ENCODE measurements at places on chromosomes 12 and 14. TPM values are rescaled to one million over a fixed set of nuclear protein-coding genes. Genes with fewer than 3 reads are reported as not detected.
A peak's percentile ranks its signal among the peaks of the same experiment; 100 is the strongest.

Gene BCL2L14
- total RNA-seq = not detected

DNA sequence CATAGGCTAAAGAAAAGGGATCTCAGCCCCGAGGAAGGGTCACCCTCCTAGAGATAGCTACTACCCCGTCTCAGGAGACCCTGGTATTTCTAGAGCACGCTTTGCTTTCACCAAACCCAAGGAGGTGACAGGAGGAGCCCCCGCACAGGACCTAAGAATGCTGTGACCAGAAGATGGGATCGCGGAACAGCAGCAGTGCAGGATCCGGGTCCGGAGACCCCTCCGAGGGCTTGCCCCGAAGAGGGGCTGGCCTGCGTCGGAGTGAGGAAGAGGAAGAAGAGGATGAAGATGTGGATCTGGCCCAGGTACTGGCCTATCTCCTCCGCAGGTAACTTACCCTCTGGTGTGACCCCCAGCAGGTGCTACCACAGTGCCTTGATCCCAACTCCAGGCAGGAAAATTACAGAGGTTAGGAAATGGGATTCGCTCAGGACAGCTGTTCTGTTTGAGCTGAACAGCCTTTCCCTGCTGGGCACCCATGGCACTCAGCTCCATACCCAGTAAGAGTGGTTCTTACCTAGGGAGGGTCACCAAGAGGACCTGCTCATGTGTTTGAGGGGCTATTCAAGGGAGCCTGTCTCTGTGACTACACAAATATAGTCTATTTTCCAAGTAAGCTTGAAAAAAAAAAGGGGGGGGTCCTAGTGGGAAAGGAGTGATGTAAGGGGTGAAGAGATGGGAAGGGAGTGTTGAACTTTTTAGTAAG lies 826 bp upstream of the NRL start:
- H3K27me3 ChIP-seq = no peaks in the 10 kb centered on the region
- H3K4me3 ChIP-seq = peak overlapping the region; percentile 93
- H3K4me1 ChIP-seq = peaks cover 16% of the 10 kb centered on the region
- H3K36me3 ChIP-seq = peaks cover 34% of the 10 kb centered on the region
- peak overlapping the region; percentile 99 for H3K27ac ChIP-seq

DNA sequence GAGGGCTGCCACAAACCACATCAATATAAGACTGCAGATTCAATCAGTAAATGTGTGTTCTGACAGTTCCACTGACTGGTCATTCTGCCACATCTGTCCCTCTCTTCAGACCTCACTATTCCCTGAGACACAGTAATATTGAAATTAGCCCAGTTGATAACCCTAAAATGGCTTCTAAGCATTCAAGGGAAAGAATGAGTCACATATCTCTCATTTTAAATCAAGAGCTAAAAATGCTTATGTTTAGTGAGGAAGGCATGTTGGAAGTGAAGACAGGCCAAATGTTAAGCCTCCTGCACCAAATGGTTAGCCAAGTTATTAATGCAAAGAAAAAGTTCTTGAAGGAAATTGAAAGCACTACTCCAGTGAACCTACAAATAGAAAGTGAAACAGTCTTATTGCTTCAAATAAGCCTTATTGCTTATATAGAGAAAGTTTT lies 24.5 kb upstream of the KIF21A start:
- H3K36me3 ChIP-seq = no peaks in the 10 kb centered on the region
- no peak overlapping the region for H3K4me3 ChIP-seq
- no peaks in the 10 kb centered on the region for H3K27me3 ChIP-seq
- no peak overlapping the region for H3K27ac ChIP-seq
- DNase-seq = no peak
- no peaks in the 10 kb centered on the region for H3K4me1 ChIP-seq

DNA sequence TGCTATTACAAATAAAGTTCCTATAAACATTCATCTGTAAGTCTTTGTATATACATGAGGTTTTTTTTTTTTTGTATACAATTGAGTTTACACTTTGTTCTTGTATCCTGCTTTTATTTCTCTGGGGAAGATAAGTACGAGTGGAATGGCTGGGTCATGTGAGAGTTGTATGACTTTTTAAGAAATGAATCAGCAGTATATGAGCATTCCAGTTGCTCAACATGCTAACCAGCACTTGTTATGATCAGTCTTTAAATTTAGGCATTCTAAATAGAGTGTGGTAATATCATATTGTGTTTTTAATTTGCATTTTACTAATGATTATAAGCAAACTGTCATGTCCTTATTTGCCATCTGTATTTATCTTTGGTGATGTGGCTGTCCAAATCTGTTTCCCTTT lies 44.7 kb upstream of the AMIGO2 start:
- DNase-seq = no peak
- no peaks in the 10 kb centered on the region for H3K36me3 ChIP-seq
- no peak overlapping the region for H3K27ac ChIP-seq

Gene FBLN5
- total RNA-seq = 19.6 TPM

Gene HAL
- total RNA-seq = 0.59 TPM

Gene NUDT14
- 25.5 TPM for total RNA-seq

Gene ACOT4
- total RNA-seq = 0.78 TPM

DNA sequence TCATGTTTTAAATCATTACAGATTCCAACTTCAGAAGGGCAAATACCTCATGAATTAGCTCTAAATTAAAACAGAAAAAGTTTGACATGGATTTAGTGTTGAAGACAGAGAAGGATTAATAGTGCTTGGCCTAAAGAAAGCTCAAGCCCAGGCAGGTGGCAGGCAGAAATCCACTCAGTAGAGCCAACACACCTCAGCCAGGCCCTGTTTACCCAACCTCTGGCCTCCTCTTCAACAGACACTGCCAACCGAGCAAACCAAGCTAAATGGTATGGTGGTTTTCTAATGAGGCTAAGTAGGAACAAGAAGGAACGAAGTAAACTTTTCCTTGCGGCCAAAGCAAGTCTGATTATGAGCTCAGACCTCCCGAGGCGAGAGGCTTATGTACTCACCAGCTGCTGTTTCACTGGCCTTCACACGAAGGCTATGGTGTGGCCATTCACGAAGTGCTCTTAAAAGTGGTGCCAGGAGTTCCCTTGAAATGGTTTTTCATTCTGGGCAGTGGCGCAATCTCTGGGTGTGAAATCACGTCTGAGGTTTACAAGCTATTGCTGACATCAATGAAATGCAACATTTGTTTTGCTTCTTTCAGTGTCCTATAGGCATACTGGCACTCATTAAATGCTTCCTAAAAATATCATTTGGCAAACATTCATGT lies 124.1 kb upstream of the LGR5 start:
- no peaks in the 10 kb centered on the region for H3K27me3 ChIP-seq
- no peak overlapping the region for H3K4me3 ChIP-seq
- H3K27ac ChIP-seq = no peak overlapping the region
- H3K4me1 ChIP-seq = no peaks in the 10 kb centered on the region
- no peaks in the 10 kb centered on the region for H3K36me3 ChIP-seq

DNA sequence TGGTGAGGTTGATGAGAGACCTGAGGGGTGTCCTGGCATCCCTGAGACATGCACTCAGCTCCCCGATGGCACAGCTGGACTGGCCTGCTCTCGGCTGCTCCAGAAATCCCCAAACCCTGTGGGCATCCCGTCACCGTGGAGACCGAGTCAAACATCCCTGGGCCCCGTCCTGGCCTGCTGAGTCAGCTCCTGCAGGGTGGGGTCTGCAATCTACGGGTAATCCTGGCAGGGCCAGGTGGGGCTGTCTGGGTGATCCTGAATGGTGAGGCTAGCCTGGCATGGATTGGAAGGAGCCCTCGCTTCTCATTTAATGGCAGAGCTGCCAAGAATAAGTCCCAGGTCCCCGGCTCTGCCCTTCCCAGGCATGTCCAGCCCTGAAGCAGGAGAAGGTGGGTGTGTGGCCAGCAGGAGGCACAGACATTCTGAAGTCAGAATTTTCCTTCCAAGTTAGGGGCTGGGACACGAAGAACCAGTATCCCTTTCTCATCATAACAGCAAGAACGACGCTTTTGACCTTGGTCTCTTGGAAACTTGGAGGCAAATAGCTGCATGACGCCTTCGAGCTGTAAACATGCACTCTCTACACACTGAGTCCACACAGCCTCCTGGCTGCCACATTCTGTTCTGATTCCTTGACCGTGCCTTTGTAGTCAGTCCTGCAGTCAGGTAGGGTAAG lies 17.7 kb upstream of the SERPINA4 start:
- no peak overlapping the region for H3K27ac ChIP-seq
- peaks cover 2% of the 10 kb centered on the region for H3K27me3 ChIP-seq
- H3K4me1 ChIP-seq = no peaks in the 10 kb centered on the region
- DNase-seq = no peak
- H3K4me3 ChIP-seq = no peak overlapping the region

DNA sequence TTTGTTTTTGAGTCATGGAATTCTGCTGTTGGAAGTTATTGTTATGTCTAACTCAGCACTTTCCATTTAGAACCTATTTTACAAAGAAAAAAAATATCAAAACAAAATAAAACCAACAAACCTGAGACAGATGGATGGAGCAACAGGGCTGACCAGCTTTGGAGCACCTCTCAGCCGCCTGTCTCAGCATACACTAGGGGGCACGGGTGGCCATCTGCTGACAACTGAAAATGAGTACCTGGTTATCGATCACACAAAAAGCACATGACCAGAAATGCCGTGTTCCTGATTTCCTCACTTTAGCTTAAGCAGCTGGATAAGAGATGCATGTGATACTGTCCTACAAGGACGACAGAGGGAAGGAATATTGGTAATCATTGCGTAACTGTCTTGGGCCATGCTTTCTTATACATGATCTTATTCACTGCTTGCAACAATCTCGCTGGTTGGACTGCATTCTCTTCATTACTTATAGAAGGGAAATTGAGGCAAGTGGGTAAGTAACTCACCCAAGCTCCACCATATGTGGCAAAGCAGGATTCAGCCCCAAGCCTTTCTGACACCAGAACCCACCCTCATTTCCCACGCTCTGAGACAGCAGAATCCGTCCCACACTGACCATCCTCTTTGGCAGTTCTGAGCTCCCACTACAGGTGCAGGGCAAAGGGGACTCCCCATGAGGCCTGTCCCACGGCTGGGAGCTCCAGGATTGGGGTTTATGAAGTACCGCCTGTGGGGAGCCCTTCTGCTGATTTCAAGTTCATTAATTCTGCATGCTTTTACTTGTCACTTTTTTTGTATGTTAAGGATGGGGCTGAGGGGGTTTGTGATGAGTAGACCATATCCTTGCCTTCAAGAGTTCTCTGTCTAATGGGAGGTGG lies 43.5 kb downstream of the C14orf132 start:
- no peak for DNase-seq
- H3K4me3 ChIP-seq = no peak overlapping the region
- H3K27ac ChIP-seq = no peak overlapping the region
- no peaks in the 10 kb centered on the region for H3K4me1 ChIP-seq
- no peaks in the 10 kb centered on the region for H3K36me3 ChIP-seq

- no peaks in the 10 kb centered on the region for H3K36me3 ChIP-seq
- H3K27ac ChIP-seq = no peak overlapping the region
- H3K4me3 ChIP-seq = no peak overlapping the region
- no peak for DNase-seq
- no peaks in the 10 kb centered on the region for H3K4me1 ChIP-seq
Measured at GRCh38 chr14:33510063-33510481, 440.8 kb downstream of the EGLN3 start.

DNA sequence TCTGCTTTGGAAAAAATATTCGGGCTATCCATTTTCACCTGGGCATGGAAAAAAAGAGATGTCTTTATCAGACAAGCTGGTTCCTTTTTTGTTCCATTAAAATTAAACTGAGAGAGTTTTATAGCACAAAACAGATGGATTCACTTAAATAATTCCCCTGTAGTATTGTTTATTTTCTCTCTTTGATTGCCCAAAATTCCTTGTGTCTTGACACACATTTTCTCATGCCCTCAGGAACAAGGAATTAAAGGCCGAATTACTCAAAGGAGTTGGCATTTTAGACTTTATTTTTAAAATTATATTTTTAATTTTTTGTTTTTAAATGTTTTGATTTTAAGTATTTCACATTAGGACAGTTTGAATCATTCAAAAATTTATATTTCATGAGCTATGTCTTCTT lies 69.6 kb upstream of the SLCO1C1 start:
- no peaks in the 10 kb centered on the region for H3K36me3 ChIP-seq
- no peak overlapping the region for H3K4me3 ChIP-seq
- no peak overlapping the region for H3K27ac ChIP-seq
- H3K27me3 ChIP-seq = no peaks in the 10 kb centered on the region
- H3K4me1 ChIP-seq = no peaks in the 10 kb centered on the region
- no peak for DNase-seq

Gene CYP46A1
- 0.18 TPM for total RNA-seq

GRCh38 chr12:52235001-52235764 lies 2.1 kb downstream of the KRT7 start:
- H3K27me3 ChIP-seq = peaks cover 18% of the 10 kb centered on the region
- H3K36me3 ChIP-seq = no peaks in the 10 kb centered on the region
- DNase-seq = no peak
- no peak overlapping the region for H3K27ac ChIP-seq
- H3K4me3 ChIP-seq = no peak overlapping the region
- no peaks in the 10 kb centered on the region for H3K4me1 ChIP-seq

Gene FOXA1
- not detected for total RNA-seq

Gene JKAMP
- total RNA-seq = 36.5 TPM

GRCh38 chr14:58280954-58281787 lies 17.2 kb upstream of the ARID4A start:
- H3K27me3 ChIP-seq = no peaks in the 10 kb centered on the region
- DNase-seq = no peak
- H3K4me3 ChIP-seq = no peak overlapping the region

- H3K4me1 ChIP-seq = peaks cover 3% of the 10 kb centered on the region
- DNase-seq = no peak
- no peak overlapping the region for H3K4me3 ChIP-seq
- no peak overlapping the region for H3K27ac ChIP-seq
- H3K27me3 ChIP-seq = no peaks in the 10 kb centered on the region
Measured at GRCh38 chr14:24673534-24674203, 39.7 kb upstream of the GZMB start.

Gene POTEG
- not detected for total RNA-seq

- no peaks in the 10 kb centered on the region for H3K36me3 ChIP-seq
- H3K27me3 ChIP-seq = no peaks in the 10 kb centered on the region
- H3K4me1 ChIP-seq = no peaks in the 10 kb centered on the region
Measured at GRCh38 chr14:92590941-92591340, 77.4 kb downstream of the RIN3 start.

GRCh38 chr14:103185051-103186029 lies 62.1 kb downstream of the TNFAIP2 start:
- DNase-seq = no peak
- peaks cover 6% of the 10 kb centered on the region for H3K4me1 ChIP-seq
- H3K27ac ChIP-seq = no peak overlapping the region
- H3K4me3 ChIP-seq = no peak overlapping the region
- H3K27me3 ChIP-seq = no peaks in the 10 kb centered on the region

DNA sequence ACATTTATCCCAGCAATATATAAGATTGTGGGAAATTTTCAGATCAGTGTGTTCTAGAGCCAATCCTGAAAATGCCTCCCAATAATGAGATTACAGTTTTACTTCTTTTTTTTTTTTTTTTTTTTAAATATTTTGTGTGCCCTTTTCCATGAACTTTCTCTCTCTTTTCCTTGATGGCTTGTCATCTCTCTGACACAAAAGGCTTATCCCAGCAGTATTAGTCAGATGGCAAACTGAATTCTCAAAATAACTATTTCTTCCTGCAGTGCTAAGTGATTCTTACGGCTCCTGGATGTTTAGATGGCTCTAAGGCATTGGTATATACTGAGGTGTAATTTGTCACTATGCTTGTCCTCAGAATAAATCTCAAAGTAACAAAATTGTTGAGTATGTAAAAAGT lies 86.7 kb downstream of the LRP6 start:
- H3K36me3 ChIP-seq = no peaks in the 10 kb centered on the region
- H3K4me3 ChIP-seq = no peak overlapping the region
- no peak for DNase-seq
- H3K4me1 ChIP-seq = peaks cover 12% of the 10 kb centered on the region
